GM13976 (cell line): ENCODE measurements at places on chromosomes 2 and 18.

- DNase-seq = no peak
Measured at GRCh38 chr2:239305771-239306170, 95.0 kb downstream of the HDAC4 start.

DNA sequence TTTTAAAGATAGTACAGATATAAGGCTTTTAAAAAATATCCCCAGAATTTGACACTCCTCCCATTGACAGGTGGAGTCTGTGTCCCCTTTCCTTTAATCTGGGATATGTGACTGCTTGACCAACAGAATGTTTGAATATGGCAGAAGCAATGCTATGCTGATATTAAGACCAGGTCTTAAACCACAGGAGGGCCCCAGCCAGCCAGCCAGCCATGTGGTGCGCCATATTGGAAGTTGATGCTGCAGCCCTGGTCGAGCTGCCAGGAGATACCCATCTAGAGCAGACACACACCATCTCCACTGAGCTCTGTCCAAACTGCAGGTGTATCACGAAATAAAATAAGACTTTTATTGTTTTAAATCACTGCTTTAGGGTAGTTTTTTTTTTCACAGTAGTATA lies 122.3 kb upstream of the CAB39 start:
- DNase-seq = no peak

- no peak for DNase-seq
Measured at GRCh38 chr2:224440988-224441387, 39.1 kb upstream of the FAM124B start.

GRCh38 chr2:120345608-120346007 lies 328 bp upstream of the INHBB start:
- DNase-seq = no peak

DNA sequence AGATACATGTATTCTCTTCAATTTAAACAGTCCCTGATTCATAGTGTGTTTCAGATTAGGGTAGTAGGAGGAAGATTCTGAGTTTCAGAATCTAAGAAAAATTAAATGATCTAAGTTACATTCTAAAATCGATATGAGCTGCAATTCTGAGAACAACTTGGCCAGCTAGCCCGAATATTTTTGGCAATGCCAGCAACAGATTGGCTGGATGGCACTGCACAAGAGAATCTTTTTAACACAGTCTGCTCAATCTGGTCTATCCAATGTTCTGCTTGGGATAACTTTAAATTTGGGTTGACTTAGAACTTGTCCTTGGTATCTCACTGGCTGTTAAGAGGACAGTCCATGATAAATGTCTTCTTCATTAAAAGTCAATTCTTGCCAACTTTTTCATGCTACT lies 853.9 kb downstream of the NRXN1 start:
- no peak for DNase-seq

DNA sequence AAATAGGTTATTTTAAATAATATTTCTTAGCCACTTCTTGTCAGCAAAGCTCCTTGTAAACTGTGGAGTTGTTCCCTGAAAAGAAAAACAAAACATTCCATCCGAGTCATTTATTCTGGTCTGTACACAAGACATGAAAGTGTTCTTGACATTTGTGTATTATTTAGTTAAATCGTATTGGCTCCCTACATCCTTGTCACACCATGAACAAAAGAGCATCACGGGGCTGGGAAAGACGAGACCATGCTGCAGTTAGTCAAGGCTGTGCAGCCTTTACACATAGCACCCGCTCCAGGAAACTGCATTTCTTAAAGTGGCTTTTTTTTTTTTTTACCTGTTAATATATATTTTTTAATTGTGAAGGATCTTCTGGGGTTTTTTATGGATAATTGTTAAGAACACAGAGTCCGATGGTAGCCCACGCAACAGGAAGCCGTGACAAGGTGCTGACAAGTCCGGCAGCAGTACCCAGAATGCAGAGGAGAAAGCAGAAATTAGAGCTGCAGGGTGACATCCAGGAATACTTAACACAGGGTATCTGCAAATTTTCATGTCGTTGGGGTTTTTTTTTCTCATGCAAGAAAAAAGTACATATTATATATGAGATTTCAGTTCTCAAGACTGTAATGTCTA lies 588.4 kb downstream of the ARHGAP15 start:
- no peak for DNase-seq

DNA sequence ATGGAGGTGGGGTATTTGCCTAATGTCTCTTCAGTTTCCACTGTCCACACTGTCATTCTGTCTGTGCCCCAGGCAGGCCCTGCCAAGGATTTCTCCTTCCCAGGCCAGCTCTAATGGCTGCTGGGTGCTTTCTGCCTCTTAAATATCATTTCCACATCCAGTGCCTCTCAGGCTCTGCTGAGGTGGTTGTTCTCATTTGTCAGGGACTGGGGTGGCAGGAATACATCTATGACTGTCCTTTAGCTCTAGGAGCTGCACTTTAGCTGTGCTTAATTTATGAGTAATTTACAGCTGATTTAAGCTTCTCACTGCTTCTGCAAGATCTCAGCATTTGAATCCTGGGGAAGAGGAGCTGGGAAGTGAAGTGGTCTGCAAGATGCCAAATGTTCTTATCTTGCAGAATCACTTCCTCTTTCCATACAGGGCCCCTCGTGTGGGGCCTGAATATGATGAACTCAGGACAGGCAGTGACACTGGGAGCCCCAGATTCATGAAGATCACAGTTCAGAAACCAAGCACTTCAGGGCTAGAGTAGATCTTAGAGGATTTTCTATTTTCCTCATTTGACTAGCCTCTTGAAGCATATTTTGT lies 150.2 kb downstream of the FSHR start:
- DNase-seq = no peak

DNA sequence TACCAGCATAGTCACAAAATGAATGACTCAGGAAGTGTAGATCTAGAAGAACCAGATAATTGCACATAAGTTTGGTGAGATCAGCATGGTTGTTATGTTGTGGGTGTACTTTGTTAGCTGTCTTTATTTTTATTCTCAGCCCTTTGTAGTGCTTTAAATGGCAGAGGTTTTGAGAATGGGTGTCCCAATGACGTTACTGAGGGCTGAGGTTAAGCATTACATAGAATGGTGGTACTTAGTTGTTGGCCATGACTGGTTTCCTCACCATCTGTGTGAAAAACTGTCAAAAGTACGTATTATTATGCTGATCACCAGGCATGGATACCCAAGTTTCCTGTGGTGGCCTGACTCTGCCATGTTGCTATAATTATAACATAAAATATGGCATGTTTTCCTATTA lies 165.8 kb downstream of the UBE2E3 start:
- DNase-seq = no peak

DNA sequence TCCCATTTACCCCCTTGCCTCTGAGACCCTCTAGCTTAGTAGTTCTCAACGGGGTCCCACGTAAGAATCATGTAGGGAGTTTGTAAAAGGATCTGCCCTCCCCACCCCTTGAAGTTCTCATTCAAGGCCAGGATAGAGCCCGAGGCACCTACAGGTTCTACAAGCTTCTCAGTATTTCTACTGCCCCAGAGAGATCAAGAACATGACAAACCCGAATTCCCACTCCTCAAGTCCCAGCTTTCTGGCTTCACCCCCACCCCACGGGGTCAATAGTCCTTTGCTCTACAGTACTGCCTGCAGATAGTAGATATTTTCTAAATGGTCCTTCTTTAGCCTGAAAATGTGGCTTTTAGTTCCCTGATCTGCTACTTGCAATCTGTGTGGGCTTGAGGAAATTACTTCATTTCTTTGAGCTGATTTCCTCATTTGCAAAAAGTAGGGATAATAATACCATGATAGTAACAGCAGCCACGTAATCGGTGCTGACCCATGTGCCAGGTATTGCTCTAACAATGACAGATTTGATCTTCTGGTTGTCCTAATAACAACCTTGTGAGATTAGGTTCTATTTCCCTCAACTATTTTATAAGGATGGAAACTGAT lies 7.1 kb downstream of the CIB4 start:
- no peak for DNase-seq

DNA sequence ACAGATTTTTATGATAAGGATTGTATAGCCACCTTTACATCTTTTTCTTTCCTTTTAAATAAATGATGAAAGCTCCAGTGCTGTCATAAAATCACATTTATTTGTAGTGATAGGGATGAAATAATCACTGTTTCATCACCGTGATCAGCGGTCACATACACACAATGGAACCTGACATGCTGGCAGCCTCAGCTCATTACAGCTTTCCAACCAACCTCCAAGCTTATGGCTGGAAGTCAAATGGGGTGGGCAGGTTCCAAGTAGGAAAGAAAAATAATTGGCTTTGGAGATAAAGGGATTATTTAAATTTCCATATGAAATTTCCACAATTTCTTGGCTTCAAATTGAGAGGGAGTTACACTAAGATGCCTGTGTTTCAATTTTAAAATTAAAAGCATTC lies 251.3 kb downstream of the PLCL1 start:
- DNase-seq = no peak
